ENCODE measurements at places on chromosomes 6 and 20.

DNA sequence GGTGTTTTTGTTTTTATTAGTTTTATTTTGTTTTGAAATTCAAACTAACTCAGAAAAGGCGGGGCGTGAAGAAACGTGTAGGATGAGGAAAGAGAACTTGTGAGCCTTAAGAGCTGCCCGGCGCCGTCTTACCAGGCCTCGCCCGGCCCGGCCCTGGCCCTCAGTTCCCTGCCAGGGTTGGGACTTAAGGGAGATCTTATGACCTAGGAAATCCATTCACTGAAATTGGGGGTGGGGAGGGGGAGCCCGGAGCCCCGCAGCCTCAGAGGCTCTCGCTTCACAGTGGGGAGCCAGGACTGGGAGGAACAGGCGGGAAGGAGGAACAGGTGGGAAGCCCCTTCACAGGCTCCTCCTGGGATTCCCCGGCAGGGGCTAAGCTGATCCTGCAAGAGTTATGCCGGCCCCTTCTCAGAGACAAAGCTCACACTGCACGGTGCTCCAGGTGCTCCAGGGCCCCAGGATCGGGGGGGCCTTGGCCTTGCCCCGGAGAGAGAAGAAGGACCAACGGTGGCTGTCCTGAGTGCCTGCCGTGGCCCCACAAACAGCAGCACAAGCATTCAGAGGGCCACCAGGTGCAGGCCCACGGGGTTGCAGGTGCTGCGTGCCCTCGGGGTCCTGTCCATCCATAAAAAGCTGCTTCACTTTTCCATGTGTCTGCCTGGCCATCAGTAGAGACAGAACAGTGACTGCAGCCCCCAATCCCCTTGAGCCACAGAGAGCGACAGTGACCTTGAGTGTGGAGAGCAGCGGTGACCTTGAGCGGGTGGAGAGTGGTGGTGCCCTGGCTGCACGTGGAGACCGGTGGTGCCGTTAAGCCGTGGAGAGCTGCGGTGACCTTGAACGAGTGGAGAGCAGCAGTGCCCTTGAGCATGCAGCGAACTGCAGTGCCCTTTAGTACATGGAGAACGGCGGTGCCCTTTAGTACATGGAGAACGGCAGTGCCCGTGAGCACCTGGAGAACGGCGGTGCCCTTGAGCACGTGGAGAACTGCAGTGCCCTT is 152.7 kb downstream of the DLL1 start:
- DNase-seq: no peak

- no peak for DNase-seq
Measured at GRCh38 chr6:71766796-71767195, 119.6 kb upstream of the RIMS1 start.

GRCh38 chr6:20998748-20999448 is 464.6 kb downstream of the CDKAL1 start:
- DNase-seq: no peak

DNA sequence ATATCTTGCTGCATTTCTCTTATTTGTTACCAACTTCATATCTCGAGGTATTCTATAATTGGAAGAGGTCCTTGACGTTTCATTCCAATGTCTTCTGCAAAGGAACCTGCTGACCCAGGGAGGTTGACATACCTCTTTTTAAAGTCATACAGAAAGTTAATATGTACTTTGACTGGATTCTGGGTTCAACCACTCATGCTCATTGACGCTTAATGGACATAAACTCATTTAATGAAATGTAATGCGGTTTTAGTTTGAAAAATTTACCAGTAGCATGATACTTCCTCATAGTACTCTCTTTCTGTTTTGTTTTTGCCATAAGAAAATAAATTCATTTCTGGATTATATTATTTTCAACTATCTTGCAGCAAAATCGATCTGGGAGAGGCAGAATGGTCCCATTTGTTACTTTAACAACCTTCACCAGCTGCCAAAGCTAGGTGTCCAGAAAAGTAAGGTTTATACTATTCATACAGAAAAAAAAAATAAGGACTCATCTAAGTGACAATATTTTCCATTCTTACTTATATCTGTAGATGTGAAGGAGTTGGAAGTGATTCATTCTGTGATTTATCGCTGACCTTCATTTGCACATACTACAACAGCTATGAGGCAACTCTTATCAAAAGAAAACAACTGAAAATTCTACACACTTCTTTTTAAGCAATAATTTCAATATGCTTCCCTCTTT is 101.6 kb downstream of the ATXN1 start:
- no peak for DNase-seq

DNA sequence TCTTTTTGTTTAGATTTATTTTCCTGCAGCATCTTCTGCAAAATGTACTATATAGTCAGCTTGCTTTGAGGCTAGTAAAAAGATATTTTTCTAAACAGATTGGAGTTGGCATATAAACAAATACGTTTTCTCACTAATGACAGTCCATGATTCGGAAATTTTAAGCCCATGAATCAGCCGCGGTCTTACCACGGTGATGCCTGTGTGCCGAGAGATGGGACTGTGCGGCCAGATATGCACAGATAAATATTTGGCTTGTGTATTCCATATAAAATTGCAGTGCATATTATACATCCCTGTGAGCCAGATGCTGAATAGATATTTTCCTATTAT is 3.2 kb downstream of the FOXC1 start:
- DNase-seq: no peak

DNA sequence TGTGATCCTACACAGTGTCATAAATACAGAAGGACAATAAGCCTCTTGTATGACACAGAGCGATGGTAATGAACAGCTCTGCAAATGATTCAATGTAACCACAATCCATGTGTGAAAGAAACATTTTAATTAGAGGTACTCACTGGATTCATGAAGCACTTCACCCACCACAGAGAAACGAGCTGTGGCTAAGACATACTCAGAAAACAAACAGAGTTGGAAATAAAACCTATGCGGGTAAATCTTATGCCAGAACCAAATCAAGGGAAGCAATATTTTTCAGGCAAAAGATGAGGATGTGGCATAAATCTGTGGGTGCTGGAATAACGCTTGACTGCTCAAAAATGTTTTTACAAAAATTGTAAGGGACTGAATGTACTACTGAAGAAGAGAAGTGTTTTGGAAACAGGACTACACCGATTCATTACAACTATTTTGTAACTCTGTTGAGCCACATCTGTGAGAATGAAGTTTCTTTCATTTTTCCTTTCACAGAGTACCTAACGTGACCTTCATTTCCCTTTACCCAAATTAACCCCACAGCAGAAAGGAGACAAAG is 112.1 kb downstream of the WDR27 start:
- DNase-seq: peak; percentile 17

- DNase-seq: no peak
Measured at GRCh38 chr6:114830515-114830914, 487.7 kb upstream of the HS3ST5 start.

DNA sequence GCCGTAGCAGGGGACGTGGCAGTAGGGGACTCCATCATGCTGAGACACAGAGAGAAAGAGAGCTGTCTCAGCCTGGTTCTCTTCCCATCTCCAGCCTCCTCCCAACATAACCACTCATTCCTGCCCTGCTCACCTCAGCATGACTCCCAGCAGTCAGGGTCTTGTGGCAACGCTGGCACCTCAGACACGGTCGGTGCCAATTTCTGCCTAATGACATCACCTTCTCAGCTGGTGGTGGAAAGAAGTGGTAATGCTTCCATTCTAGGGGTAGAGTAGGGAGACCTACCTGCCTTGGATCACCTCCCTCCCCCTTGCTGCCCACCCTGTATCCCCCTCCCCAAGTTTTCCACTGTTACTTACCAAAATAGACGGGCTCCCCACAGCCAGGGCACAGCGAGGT is 2.5 kb downstream of the CRIP3 start:
- DNase-seq: no peak

- no peak for DNase-seq
Measured at GRCh38 chr6:73644941-73645591, 8.7 kb downstream of the SLC17A5 start.

DNA sequence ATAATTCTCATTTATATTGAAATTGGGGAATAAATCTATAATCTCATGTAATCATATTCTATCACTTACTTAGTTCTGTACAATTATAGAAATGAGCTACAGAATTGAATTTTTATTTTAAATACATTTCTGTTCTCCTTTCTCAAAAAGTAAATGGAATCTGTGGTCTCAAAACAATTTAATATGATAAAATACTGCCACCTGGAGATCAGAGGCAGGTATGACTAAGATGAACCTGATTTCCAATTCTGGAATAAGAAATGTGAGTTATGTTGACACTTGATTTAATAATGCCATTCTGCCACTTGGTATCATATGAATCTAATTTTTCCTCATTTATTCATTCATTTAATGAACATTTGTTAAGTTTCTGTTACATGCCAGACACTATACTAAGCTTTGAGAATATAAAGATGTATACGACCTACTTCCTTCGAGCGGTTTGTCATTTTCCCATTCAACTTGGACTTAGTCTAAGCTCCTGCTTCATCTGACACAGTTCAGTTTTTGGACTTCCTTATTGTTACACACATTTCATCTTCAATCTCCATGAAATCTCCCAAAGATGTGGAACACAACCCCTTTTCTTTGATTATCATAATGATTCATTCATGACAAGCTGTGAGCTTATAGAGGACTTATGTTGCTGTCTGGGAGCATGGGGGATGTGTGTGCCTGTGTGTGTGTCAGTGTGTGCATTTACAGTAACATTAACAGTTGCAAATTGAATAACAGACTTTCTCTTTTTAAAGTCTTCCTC is 7.5 kb upstream of the CCDC28A start:
- DNase-seq: peak; percentile 52

GRCh38 chr6:52522655-52523054 is 54.2 kb downstream of the TRAM2 start:
- DNase-seq: no peak

- DNase-seq: no peak
Measured at GRCh38 chr20:19501476-19502115, 256.5 kb upstream of the RIN2 start.

GRCh38 chr6:71091956-71092355 is 135.1 kb upstream of the B3GAT2 start:
- DNase-seq: no peak

- DNase-seq: no peak
Measured at GRCh38 chr6:132365281-132365907, 35.9 kb downstream of the MOXD1 start.

DNA sequence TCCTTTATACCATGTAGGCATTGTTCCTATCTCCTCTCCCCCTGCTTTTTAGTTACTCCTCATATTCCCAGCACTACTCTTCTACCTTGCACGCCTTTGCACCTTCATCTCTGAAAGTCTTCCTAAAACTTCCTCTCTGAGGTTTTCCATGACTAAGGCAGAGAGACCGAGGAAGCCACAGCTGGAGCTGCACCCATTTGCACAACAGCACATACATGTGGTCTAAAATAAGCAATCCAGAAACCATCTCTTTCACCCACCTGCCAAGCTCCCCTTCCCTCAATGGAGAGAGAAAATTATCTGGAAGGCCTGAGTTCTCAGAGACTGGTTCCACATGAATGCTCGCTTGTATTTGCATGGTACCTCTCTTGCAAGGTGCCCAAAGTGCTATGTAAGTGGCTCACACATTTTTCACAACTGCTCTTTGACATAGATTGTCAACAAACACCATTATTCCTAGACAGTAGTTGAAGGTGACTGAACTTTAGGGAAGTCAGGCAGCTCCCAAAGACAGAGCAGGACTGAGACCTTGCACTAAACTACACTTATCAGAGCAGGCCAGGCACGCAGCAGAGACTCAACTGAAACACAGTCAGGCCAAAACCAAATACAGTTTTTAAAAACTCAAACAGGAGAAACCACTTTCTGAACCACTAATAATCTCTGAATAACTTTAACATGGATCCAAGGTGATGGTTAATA is 313.2 kb downstream of the TFAP2A start:
- DNase-seq: peak; percentile 21

All from NCI-H345 (cell line).